ENCODE measurements at places on chromosomes 12 and 14. TPM values are rescaled to one million over a fixed set of nuclear protein-coding genes. Genes with fewer than 3 reads are reported as not detected.

- peaks cover 21% of the 10 kb centered on the region for H3K27me3 ChIP-seq
- no peak for DNase-seq
- peaks cover 1% of the 10 kb centered on the region for H3K4me1 ChIP-seq
Observed at GRCh38 chr12:30201301-30202160, 417.8 kb upstream of the TMTC1 start.

GRCh38 chr12:132162508-132163031 lies 18.3 kb downstream of the NOC4L start:
- no peak overlapping the region for H3K4me3 ChIP-seq
- peaks cover 3% of the 10 kb centered on the region for H3K27me3 ChIP-seq
- no peaks in the 10 kb centered on the region for H3K36me3 ChIP-seq
- DNase-seq: no peak
- H3K27ac ChIP-seq: no peak overlapping the region

GRCh38 chr14:63432228-63432627 lies 110.9 kb downstream of the PPP2R5E start:
- DNase-seq: no peak
- no peak overlapping the region for H3K4me3 ChIP-seq
- no peak overlapping the region for H3K27ac ChIP-seq
- H3K4me1 ChIP-seq: peaks cover 35% of the 10 kb centered on the region

- no peak for DNase-seq
- peaks cover 12% of the 10 kb centered on the region for H3K36me3 ChIP-seq
- H3K27me3 ChIP-seq: no peaks in the 10 kb centered on the region
- no peak overlapping the region for H3K27ac ChIP-seq
Observed at GRCh38 chr14:54465654-54466053, 23.1 kb downstream of the GMFB start.

GRCh38 chr12:28874758-28875157 lies 274.3 kb upstream of the FAR2 start:
- H3K4me1 ChIP-seq: no peaks in the 10 kb centered on the region
- DNase-seq: no peak
- H3K4me3 ChIP-seq: no peak overlapping the region
- H3K27ac ChIP-seq: no peak overlapping the region
- H3K36me3 ChIP-seq: no peaks in the 10 kb centered on the region
- H3K27me3 ChIP-seq: no peaks in the 10 kb centered on the region

DRAM1 gene
- 7.3 TPM for total RNA-seq

LRRC43 gene
- total RNA-seq: not detected

RNASE8 gene
- not detected for total RNA-seq

PLCZ1 gene
- total RNA-seq: not detected

SNRNP35 gene
- total RNA-seq: 32.1 TPM

All from activated CD8-positive, alpha-beta memory T cell treated with anti-CD3 and anti-CD28 coated beads, Interleukin-2, amount 10 ng/mL, durations not matched to agents 7 days and 5 days (primary cell).